Suppressor macrophage treated with lipopolysaccharide for 1 hour (primary cell): ENCODE measurements at places on chromosomes 5 and 9.

- DNase-seq: no peak
These were observed 14.3 kb upstream of the KLF9 start for GRCh38 chr9:70428781-70429180.

DNA sequence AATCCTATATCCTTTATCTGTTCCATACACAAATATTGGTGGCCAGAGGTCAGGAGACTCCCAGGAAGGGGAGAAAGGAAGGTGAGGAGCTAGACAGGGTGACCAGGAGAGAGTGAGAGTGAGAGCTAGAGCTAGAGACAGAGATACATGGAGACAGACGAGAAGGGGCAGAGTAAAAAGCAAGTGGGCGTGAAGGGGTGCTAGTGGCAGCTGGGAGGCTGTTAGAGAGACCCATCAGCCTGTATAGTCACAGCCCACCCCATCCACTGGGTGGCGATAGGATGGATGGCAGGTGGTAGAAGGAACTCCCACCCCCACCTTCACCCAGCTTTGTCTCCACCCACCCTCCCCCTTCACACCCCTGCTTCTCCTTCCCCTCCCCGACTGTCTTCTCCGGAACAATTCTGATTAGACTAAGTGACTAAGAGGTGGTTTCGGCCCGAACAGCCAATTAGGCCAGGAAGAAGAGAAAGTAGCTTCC is 32.8 kb downstream of the PCDH1 start:
- peak; percentile 52 for DNase-seq

DNA sequence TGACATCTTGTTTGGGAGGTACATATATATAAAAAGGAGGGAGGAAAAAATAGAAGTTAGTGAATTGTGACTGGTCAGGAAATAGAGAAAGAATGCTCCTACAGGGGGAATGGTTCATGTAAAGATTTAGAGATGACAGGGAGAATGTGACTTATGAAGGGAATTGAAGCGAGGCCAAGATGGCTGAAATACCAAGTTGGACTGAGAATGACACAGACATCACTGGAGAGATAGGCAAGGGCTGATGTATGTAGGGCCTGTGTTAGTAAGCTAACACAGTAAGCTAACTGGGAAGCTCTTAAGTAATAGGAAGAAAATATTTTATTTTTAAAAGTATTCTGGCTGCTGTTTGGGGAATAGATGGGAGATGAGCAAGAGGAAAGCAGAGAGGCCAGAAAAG is 286.3 kb downstream of the NNT start:
- DNase-seq: no peak

DNA sequence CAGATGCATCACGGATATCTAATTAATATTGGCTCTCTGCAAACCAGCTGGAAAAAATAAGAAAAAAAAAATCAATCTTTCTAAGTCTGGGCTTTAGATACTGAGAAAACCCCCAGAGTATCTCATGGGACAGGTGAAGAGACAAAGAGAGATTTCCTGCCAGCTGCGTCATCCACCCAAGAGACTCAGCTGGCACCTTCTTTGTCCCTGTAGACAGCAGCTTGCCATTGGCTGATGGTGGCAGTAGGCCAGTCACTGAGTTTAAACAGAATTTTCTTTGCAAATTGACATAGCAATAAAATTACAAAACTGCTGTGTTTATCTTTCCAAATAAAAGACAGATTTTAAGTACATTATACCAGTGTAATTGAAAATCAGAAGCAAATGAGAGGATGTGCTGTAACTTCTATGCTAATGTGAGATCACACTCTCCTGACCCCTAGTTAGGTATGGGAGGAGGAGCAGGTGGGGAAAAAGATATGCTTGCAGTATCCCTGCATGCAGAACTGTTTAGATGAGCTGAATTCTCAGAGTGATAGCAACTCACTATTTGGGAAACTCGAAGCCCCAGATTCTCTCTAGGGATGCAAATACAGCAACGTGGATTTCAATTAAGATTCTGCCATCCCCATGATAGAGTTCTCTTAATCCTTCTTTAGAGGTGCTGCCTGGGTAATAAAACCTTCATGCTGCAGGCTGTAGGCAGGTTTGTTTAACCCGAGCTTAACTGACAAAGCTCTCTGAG is 72.2 kb downstream of the NMUR2 start:
- DNase-seq: no peak

DNA sequence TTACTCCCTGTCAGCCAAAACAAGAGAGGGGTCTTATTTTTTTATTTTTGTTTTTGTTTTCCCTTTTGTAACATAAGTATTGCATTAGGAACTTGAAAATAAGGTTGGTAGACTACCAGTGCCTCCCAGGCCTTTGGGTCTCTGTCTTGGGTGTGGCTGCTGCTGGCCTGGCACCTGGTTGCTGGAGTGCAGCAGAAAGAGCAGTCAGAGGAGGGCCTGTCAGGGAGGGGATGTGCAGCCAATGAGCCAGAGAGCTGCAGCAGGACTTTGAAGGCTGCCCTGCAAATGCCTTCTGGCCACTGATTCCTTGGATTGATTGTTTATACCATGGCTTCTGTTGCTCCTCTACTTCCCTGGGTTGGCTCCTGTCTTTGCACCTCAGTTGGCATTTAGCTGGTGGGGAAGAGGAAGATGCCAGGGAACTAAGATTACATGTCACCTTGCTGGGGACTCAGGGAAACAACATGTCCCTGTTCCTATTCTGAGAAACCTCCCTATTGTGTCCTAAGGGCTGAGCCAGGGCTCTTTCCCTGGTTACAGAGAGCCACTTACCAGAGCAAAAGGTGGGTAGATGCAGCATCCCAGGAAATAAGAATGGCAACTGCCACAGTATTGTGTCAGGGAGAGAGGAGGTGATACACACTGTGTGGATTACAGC is 66.6 kb downstream of the ANGPTL2 start:
- no peak for DNase-seq

- DNase-seq: no peak
These were observed 46.9 kb downstream of the FNIP1 start for GRCh38 chr5:131749723-131750470.

- DNase-seq: no peak
These were observed 192.5 kb downstream of the CDK5RAP2 start for GRCh38 chr9:120387257-120388002.

DNA sequence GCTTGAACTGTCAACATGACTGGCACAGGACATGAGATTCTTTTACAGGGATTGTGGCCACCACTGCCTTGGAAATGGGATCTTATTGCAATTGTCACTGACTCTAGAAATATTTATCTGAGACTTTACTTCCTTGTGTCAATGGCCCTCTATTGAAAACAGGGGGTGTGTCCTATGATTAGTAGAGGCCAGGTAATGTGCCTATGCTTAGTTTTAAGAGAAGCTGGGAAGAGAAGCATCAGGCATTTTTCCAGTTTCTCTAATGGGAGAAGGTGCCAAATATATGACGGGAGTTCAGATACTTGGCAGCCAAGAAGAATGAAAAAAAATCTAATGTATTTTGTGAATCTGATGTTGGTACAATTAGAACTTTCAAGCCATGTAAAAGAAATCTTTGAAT is 73.9 kb upstream of the VCAN start:
- DNase-seq: no peak

GRCh38 chr5:40274568-40274967 is 405.1 kb upstream of the PTGER4 start:
- no peak for DNase-seq

DNA sequence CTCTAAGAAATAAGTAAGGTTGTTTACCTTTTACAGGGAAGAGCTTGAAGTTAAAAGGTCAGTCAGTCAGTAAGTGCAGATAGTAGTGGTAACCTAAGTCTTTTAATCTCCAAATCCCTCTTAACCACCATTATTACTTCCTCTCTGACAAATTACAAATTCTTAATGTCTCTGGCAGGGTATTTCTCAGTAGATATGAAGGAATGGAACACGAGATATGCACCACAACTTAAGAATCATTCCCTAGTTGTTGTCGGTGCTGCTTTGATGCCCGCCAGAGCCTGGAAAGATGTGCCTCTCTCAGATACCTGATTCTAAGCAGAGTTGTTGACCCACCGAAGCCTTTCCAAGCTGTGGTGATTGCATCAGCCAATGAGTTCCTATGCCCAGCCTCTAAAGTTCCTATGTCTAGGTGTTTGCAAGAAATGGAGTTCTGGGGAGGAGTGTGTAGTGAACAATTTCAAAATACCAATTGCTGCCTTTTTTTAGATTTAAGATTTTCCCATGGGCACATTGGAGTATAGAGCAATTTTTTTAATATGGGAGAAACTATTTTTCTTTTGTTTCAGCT is 78.5 kb downstream of the CD180 start:
- DNase-seq: no peak

GRCh38 chr5:146428658-146429057 is 18.5 kb upstream of the TCERG1 start:
- no peak for DNase-seq

GRCh38 chr5:137858223-137858916 is 9.3 kb upstream of the MYOT start:
- peak; percentile 67 for DNase-seq

- DNase-seq: no peak
These were observed 637.8 kb upstream of the WWC1 start for GRCh38 chr5:167653645-167654106.

- peak; percentile 60 for DNase-seq
These were observed 126.2 kb downstream of the BASP1 start for GRCh38 chr5:17343675-17344074.

DNA sequence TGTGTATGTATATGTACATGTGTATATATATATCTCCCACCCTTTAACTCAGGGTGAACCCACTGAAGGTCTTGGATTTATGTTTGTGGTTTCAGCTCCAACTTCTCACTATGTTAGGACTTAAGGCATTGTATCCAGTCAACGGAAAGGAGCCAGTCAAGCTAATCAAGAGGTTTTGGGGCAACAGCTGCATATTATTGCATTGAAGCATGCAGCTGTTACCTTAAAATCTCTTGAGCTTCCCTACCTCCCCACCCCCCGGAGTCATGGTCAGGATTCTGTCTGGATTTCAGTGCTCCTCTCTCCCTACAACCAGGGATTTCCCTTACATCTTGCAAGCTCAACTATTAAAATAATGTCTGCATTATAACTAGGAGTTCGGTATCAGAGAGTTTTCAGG is 399.5 kb downstream of the SPOCK1 start:
- no peak for DNase-seq

GRCh38 chr9:97807681-97808080 is 45.3 kb upstream of the FOXE1 start:
- no peak for DNase-seq

DNA sequence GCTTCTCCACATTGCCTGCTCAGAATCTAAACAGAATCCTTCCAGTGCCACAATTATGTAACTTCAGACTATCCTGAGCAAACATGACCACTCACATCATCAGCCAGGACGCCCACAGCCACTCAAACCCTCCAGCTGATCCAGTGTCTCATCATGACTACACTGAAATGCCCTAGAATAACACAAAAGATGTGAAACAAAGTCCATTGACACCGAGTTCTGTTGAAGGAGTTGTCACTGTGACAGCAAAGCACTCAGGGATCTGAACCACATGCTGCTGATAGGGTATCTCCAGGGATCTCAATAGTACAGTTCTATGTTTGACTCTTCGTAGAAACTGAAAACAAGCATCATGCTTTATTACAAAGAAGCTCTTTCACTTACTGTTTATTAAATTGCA is 150.2 kb downstream of the GABBR2 start:
- peak; percentile 80 for DNase-seq

DNA sequence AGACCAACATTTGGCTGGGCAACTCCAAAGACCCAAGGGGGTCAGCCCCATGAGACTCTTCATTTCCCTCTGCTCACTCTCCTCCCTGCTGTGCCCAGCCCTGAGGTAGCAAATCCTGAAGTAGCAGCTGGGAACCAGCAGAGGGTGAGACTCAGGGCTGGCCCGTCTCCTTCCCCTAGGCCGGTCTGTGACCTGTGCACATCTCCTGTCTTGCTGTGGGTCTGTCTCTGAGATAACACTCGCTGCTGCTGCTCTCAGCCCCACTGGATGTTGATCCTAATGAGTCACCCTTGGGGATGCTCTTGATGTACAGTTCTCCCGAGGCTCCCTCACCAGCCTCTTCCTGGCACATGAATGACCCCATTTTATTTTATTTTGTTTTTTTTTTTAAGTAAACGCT is 7.3 kb upstream of the OR2V1 start:
- no peak for DNase-seq

DNA sequence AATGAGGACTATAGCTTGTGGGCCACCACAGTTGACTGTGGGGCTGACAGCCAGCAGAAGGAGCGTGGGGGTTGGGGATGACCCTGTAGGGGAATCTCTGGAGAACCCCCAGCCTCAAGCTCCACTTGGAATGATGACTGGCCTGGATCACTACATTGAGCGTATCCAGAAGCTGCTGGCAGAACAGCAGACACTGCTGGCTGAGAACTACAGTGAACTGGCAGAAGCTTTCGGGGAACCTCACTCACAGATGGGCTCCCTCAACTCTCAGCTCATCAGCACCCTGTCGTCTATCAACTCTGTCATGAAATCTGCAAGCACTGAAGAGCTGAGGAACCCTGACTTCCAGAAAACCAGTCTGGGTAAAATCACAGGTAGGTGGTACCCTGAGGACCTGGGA is 128.4 kb upstream of the DMRT1 start:
- no peak for DNase-seq

DNA sequence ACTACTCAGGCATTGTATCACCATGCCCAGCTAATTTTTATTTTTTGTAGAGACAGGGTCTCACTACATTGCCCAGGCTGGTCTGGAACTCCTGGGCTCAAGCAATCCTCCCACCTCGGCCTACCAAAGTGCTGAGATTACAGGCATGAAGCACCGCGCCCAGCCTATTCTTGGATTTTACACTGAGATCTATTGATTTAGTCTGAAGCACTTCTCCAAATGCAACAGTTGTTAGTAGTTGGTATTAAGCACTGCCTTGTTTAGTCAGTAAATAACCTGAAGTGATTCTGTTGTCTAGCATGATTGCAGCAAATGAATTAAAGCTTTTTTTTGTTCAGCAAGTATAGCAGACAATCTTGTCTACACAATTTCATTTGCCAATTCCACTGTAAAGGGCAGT is 8.9 kb upstream of the CCNB1 start:
- DNase-seq: no peak

GRCh38 chr5:145449794-145450193 is 385.3 kb downstream of the PRELID2 start:
- no peak for DNase-seq
